ENCODE measurements at places on chromosomes 12 and 14. TPM values are rescaled to one million over a fixed set of nuclear protein-coding genes. Genes with fewer than 3 reads are reported as not detected.

The ASPG gene
- 3.2 TPM for total RNA-seq

The B3GNT4 gene
- not detected for total RNA-seq

The LTB4R gene
- 16.5 TPM for total RNA-seq

The PROX2 gene
- not detected for total RNA-seq

The FGF6 gene
- total RNA-seq, result not detected

The MDGA2 gene
- 0.14 TPM for total RNA-seq

The ORAI1 gene
- 10.2 TPM for total RNA-seq

The GLT1D1 gene
- total RNA-seq, result not detected

The NPFF gene
- total RNA-seq, result not detected

DNA sequence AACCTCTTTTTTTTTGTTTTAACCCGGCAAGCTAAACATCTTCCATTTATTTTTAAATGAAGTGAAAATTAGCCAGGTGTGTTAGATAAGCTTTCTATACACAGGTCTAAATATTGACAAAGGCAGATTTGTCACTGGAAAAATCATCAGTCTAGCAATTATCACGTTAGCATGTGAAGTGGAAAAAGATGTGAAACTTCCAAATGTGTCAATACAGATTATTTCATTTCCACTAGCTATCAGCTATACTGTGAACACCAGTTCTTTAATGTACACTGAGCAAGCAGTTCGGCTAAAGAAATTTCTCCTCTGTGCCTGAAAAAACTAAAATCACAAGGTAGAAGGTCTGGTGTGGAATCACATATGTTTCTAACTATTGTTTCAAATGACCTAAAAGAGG lies 96.6 kb upstream of the G2E3 start:
- no peaks in the 10 kb centered on the region for H3K4me1 ChIP-seq
- H3K27me3 ChIP-seq, result no peaks in the 10 kb centered on the region
- DNase-seq, result no peak
- no peaks in the 10 kb centered on the region for H3K36me3 ChIP-seq
- no peak overlapping the region for H3K27ac ChIP-seq

GRCh38 chr14:68395604-68396003 lies 397.3 kb downstream of the ZFP36L1 start:
- H3K4me1 ChIP-seq, result peaks cover 71% of the 10 kb centered on the region
- H3K27ac ChIP-seq, result no peak overlapping the region
- peak; percentile 86 for DNase-seq
- no peaks in the 10 kb centered on the region for H3K36me3 ChIP-seq

GRCh38 chr12:129467726-129468125 lies 436.1 kb downstream of the TMEM132D start:
- H3K36me3 ChIP-seq, result no peaks in the 10 kb centered on the region
- no peak for DNase-seq
- H3K27ac ChIP-seq, result no peak overlapping the region
- H3K27me3 ChIP-seq, result no peaks in the 10 kb centered on the region

DNA sequence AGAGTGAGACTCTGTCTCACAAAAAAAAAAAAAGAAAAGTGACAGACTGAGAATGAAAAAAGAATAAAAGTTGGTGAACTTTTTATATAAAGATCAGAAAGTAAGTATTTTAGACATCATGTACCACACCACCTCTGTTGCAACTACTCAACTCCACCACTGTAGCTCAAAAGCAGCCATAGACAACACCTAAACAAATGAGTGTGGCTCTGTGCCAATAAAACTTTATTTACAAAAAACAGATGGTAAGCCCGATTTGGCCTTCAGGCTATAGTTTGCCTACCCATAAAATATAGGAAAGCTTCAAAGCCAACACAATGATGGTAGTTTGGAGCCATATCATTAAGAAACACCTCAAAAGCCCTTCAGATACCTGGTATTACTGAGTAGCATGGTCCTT lies 154.5 kb upstream of the FOXN3 start:
- no peak for DNase-seq
- no peaks in the 10 kb centered on the region for H3K27me3 ChIP-seq
- no peaks in the 10 kb centered on the region for H3K4me1 ChIP-seq
- H3K36me3 ChIP-seq, result no peaks in the 10 kb centered on the region
- H3K4me3 ChIP-seq, result no peak overlapping the region

- DNase-seq, result no peak
- no peaks in the 10 kb centered on the region for H3K36me3 ChIP-seq
- H3K4me3 ChIP-seq, result no peak overlapping the region
- no peaks in the 10 kb centered on the region for H3K27me3 ChIP-seq
These were observed 13.9 kb upstream of the TNFRSF1A start for GRCh38 chr12:6355491-6356373.

DNA sequence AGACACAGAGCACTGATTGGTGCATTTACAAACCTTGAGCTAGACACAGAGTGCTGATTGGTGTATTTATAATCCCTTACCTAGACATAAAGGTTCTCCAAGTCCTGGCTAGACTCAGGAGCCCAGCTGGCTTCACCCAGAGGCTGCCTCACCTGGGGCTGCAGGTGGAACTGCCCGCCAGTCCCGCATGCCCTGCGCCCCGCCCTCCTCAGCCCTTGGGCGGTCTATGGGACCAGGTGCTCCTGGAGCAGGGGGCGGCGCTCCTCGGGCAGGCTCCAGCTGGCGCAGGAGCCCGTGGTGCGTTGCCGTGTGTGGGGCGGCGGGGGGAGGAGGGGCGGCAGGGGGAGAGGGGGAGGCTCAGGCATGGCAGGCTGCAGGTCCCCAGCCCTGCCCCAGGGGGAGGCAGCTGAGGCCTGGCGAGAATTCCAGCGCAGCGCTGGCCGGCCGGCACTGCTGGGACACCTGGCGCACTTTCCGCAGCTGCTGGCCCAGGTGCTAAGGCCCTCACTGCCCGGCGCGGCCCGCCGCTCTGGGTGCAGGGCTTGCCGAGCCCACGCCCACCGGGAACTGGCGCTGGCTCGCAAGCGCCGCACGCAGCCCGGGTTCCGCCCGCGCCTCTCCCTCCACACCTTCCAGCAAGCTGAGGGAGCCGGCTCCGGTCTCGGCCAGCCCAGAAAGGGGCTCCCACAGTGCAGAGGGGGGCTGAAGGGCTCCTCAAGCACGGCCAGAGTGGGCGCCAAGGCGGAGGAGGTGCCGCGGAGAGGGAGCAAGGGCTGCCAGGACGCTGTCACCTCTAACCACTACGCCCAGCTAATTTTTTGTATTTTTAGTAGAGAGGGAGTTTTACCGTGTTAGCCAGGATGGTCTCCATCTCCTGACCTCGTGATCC lies 3.1 kb upstream of the SLCO1B3 start:
- no peaks in the 10 kb centered on the region for H3K27me3 ChIP-seq
- no peak overlapping the region for H3K4me3 ChIP-seq
- H3K36me3 ChIP-seq, result no peaks in the 10 kb centered on the region
- H3K4me1 ChIP-seq, result no peaks in the 10 kb centered on the region
- DNase-seq, result no peak
- no peak overlapping the region for H3K27ac ChIP-seq

DNA sequence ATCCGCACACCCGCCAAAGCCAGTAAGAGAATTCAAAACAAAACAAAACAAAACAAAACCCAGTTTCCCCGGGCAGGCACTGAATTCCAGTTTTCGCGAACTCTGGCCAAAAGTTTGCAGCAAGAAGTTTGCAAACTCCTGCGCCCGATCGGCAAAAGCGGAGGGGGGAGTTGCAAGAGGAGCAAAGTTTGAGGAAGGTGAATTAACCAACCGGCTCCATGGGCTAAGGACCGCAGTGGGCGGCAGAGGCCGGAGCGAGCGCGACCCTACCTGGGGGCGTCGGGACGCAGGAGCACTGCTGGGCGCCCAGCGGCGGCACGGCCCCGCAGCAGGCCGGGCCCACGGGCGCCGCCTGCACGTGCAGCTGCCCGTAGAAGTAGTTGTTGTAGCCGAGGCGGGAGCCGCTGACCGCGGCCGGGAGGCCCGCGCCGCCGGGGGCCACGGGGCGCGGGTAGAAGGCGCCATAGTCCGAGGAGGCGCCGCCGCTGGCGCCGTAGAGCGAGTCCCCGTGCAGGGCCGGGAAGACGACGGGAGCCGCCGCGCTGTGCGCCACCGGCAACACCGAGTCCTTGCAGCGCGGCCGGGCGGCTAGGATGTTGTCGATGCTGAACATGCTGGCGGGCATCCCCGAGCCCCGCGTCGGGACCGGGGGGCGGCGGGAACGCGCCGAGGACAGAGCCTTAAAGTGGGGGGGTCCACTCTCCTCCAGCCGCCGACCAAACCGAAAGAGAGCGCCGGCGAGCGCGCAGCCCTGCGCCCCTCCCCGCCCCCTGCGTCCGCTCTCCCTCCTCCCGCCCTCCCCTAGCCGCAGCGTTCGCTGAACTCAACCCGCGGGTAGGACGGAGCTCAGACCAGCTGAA lies at the start of gene GSC:
Gene GSC (minus strand): TSS at position 723 of the 860 bp plus-strand sequence. CDS start 98 bp downstream, at position 625.
- H3K27ac ChIP-seq, result no peak within 1 kb of the TSS
- no peaks in the 10 kb centered on the region for H3K36me3 ChIP-seq
- H3K4me3 ChIP-seq, result no peak within 1 kb of the TSS
- H3K4me1 ChIP-seq, result peaks cover 15% of the 10 kb centered on the region
- no peak for DNase-seq
- peaks cover 93% of the 10 kb centered on the region for H3K27me3 ChIP-seq

- no peak overlapping the region for H3K27ac ChIP-seq
- no peaks in the 10 kb centered on the region for H3K27me3 ChIP-seq
- DNase-seq, result no peak
- H3K4me3 ChIP-seq, result no peak overlapping the region
- no peaks in the 10 kb centered on the region for H3K36me3 ChIP-seq
These were observed 138.7 kb upstream of the PLEKHA5 start for GRCh38 chr12:18990856-18991255.

DNA sequence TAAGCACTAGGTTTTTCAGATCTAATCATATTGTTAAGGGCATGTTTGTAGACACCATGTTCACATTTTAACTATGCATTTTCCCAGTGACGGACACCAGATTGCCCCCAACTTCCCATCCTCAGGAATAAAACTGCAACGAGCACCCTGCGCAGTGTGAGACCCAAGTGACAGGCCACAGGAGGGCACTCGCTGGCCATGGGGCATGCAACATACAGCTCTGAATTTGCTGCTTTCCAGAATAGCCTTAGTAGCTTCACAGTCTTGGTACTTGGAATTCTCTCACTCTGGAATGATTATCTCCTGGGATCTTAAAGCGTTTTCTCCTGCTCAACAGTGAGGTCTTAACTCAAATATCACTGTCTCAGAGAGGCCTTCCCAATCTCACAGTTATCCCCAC lies 972 bp upstream of the DDX47 start:
- H3K4me3 ChIP-seq, result no peak overlapping the region
- no peak for DNase-seq
- peaks cover 7% of the 10 kb centered on the region for H3K4me1 ChIP-seq

- no peak overlapping the region for H3K4me3 ChIP-seq
- no peaks in the 10 kb centered on the region for H3K36me3 ChIP-seq
- DNase-seq, result no peak
- H3K4me1 ChIP-seq, result peaks cover 19% of the 10 kb centered on the region
- no peaks in the 10 kb centered on the region for H3K27me3 ChIP-seq
These were observed 18.8 kb upstream of the GAS2L3 start for GRCh38 chr12:100554608-100555077.

DNA sequence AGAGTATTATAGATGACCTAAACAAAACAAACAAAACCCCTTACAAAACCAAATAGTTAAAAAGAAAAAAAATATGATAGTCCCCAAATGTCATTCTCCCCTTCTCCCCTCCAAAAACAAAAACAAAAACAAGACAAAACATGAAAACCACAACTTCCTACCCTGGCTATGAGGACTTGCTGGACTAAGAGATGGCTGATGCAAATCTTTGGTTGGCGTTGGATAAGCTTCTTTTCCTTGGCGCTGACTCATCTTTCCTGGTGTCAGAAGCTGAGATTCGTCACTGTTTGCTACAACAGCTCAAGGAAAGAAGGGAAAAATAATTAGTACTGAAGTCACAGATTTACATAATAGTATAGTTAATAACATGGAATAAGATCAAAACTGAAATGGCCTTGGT lies 102.5 kb upstream of the BBS10 start:
- no peak overlapping the region for H3K27ac ChIP-seq
- no peaks in the 10 kb centered on the region for H3K4me1 ChIP-seq
- no peak for DNase-seq
- H3K36me3 ChIP-seq, result no peaks in the 10 kb centered on the region

DNA sequence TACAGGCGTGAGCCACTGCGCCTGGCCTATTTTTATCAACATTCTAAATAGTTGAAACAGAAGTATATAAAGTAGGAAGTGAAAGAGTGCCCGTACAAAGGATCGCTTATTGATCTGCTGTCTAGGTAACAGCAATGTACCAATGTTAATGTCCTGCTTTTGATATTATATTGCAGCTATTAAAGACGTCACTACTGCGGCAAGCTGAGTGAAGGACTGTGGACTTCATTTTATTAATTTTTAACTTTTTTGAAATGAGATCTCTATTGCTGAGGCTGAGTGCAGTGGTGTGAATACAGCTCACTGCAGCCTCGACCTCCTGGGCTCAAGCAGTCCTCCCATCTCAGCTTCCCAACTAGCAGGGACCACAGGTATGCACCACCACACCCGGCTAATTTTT lies 10.8 kb downstream of the PTGR2 start:
- DNase-seq, result no peak
- H3K27me3 ChIP-seq, result no peaks in the 10 kb centered on the region
- no peak overlapping the region for H3K27ac ChIP-seq
- H3K4me1 ChIP-seq, result no peaks in the 10 kb centered on the region
- no peaks in the 10 kb centered on the region for H3K36me3 ChIP-seq

- H3K27ac ChIP-seq, result peak overlapping the region; percentile 58
- H3K36me3 ChIP-seq, result no peaks in the 10 kb centered on the region
- H3K4me1 ChIP-seq, result peaks cover 23% of the 10 kb centered on the region
These were observed 153.6 kb downstream of the PHLDA1 start for GRCh38 chr12:75877763-75878621.

- peak; percentile 49 for DNase-seq
- no peak overlapping the region for H3K27ac ChIP-seq
These were observed 85.6 kb downstream of the SYNE2 start for GRCh38 chr14:63938198-63939005.

- H3K36me3 ChIP-seq, result no peaks in the 10 kb centered on the region
- H3K27me3 ChIP-seq, result no peaks in the 10 kb centered on the region
- H3K4me1 ChIP-seq, result no peaks in the 10 kb centered on the region
- H3K4me3 ChIP-seq, result no peak overlapping the region
- DNase-seq, result no peak
- H3K27ac ChIP-seq, result no peak overlapping the region
These were observed 51.0 kb downstream of the TMEM121 start for GRCh38 chr14:105577314-105577861.

GRCh38 chr12:125049093-125049458 lies 16.2 kb upstream of the AACS start:
- peak overlapping the region; percentile 15 for H3K4me3 ChIP-seq
- no peak overlapping the region for H3K27ac ChIP-seq
- no peak for DNase-seq
- H3K4me1 ChIP-seq, result no peaks in the 10 kb centered on the region
- H3K27me3 ChIP-seq, result no peaks in the 10 kb centered on the region
- no peaks in the 10 kb centered on the region for H3K36me3 ChIP-seq

DNA sequence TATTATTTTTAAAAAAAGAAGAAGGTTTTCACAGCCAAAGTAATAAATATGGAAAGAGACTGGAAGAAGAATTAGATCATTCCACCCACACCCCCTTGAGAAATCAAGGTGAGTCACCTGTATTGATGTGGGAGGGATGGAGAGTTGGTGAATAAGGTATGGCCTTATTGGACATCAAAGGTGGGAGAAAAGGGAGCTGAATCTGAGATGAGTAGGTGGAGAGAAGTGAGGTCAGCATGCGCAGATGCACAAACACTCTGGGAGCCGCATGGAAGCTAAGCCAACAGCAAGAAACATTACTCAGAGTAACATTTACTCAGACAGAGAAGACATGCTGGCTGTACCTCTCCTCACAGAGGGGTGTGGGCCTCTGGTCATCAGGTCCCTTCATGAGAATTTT lies 113.1 kb upstream of the FOXG1 start:
- no peaks in the 10 kb centered on the region for H3K4me1 ChIP-seq
- H3K27ac ChIP-seq, result no peak overlapping the region
- no peaks in the 10 kb centered on the region for H3K36me3 ChIP-seq
- no peaks in the 10 kb centered on the region for H3K27me3 ChIP-seq

- peak; percentile 87 for DNase-seq
- H3K4me3 ChIP-seq, result no peak overlapping the region
- peak overlapping the region; percentile 95 for H3K27ac ChIP-seq
- no peaks in the 10 kb centered on the region for H3K27me3 ChIP-seq
These were observed 96.7 kb downstream of the RFLNA start for GRCh38 chr12:124391340-124392261.
